Adrenal gland (tissue), 19 donors: ENCODE measurements at places on chromosomes 7 and 10. TPM values are rescaled to one million over a fixed set of nuclear protein-coding genes. Genes with fewer than 3 reads are reported as not detected.

Gene TMEM176A
- 30.6 TPM for total RNA-seq

Gene SPDYE8
- total RNA-seq, result not detected

Gene RNF133
- 3.2 TPM for total RNA-seq

Gene EBLN1
- total RNA-seq, result not detected

Gene GIMAP7
- total RNA-seq, result 23.2 TPM

Gene SPDYE11
- total RNA-seq, result not detected

Gene UCMA
- not detected for total RNA-seq

Gene UTF1
- 0.19 TPM for total RNA-seq

Gene OR2A1
- total RNA-seq, result 0.11 TPM

Gene PNLIP
- 2.2 TPM for total RNA-seq

Gene GNAT3
- total RNA-seq, result not detected

Gene CNPY1
- not detected for total RNA-seq

- no peak overlapping the region for H3K4me3 ChIP-seq
- H3K36me3 ChIP-seq, result no peaks in the 10 kb centered on the region
- H3K27me3 ChIP-seq, result no peaks in the 10 kb centered on the region
- no peak overlapping the region for H3K27ac ChIP-seq
Measured at GRCh38 chr7:18962031-18962430, 155.4 kb downstream of the TWIST1 start.

- peak overlapping the region; percentile 94 for H3K27ac ChIP-seq
- H3K27me3 ChIP-seq, result no peaks in the 10 kb centered on the region
- peak; percentile 43 for DNase-seq
Measured at GRCh38 chr10:97683556-97684367, 3.3 kb downstream of the AVPI1 start.

DNA sequence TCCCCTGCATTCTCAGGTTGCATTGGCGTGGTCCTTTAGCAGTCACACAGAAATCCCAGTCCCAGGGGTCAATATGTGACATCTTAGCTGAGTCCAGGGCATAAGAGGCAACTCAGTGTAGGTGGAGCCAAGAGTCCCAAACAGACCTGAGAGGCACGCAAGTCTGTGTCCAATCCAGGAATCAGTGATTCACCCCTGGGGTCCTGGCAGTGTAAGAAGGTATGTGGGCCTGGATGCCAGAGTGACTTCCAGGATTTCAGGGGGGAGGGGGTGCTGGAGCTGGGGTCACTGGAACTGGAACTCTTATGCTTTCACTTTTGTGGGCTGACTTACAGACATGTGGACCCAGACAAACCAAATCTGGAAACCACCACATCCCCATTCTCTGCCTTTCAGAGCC lies 26.8 kb downstream of the FRMPD2 start:
- H3K4me3 ChIP-seq, result no peak overlapping the region
- no peaks in the 10 kb centered on the region for H3K36me3 ChIP-seq
- DNase-seq, result no peak
- H3K4me1 ChIP-seq, result no peaks in the 10 kb centered on the region

- no peaks in the 10 kb centered on the region for H3K36me3 ChIP-seq
- H3K4me3 ChIP-seq, result no peak overlapping the region
- no peak overlapping the region for H3K27ac ChIP-seq
- peaks cover 12% of the 10 kb centered on the region for H3K4me1 ChIP-seq
- no peaks in the 10 kb centered on the region for H3K27me3 ChIP-seq
Measured at GRCh38 chr7:155653803-155654202, 9.3 kb downstream of the RBM33 start.

DNA sequence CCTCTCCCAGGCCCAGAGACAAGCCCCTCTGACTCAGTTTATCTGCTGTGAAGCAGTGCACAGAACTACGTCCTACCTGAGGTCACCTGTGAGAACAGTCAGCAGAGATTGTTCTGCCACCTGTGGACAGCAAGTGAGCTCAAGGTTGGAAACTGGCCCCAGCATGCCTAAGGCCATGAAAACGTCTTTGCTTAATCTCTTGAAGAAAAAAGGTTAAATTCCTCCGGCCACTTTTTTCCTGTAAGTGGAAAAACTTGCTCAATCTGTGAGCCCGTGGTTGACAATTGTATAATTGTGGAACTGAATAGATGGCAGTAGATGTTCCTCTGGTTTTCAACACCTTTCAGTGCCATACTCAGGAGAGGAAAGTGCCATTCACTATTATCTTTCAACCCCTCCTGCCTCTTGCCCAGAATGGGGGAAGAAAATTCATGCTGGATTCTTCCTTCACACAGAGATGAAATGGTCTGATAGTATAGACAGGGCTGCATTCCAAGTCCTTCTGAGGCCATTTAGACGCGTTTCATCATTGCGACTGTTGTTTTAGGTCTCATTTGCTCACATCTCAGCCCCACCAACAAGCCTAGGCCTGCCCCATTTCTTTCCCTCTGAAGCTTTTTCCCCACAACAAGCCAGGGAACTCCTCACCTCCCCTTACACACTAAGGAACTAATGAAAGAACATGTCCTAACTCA lies 292.9 kb downstream of the FZD1 start:
- H3K27me3 ChIP-seq, result no peaks in the 10 kb centered on the region
- DNase-seq, result no peak
- H3K36me3 ChIP-seq, result no peaks in the 10 kb centered on the region
- H3K4me1 ChIP-seq, result no peaks in the 10 kb centered on the region

GRCh38 chr7:126723966-126724544 lies 528.7 kb downstream of the GRM8 start:
- H3K27me3 ChIP-seq, result no peaks in the 10 kb centered on the region
- DNase-seq, result no peak
- no peak overlapping the region for H3K27ac ChIP-seq
- H3K4me3 ChIP-seq, result no peak overlapping the region
- H3K4me1 ChIP-seq, result no peaks in the 10 kb centered on the region

DNA sequence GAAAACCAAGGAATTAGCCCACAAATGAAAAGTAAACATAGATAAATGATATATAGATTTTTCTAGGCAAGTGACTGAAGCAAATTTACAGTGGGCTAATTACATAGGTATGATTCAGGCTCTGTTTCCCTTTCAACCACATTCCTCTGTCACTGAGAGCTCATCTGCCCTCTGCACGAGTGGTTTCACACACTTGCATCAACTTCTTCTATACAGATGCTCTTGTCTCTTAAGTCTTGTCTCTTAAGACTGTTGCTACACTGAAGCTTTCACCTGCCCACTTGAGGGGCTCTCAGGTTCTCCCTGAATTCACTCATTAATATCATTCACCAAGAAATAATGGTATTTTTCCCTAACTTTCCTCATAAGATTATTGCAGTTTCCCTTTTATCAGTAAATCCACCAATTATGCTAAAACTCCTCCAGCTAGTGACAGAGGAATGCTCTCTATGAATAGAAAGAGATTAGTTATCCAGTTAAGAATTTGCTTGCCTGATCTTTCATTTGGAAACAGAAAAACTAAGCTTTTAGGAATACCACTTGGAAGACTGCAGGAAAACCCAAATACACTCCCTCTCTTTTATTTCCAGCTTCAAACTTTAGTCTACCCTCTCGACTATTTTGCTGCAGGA lies 95.7 kb downstream of the ELAPOR2 start:
- H3K36me3 ChIP-seq, result no peaks in the 10 kb centered on the region
- H3K4me3 ChIP-seq, result no peak overlapping the region
- no peaks in the 10 kb centered on the region for H3K27me3 ChIP-seq
- no peaks in the 10 kb centered on the region for H3K4me1 ChIP-seq
- H3K27ac ChIP-seq, result no peak overlapping the region

DNA sequence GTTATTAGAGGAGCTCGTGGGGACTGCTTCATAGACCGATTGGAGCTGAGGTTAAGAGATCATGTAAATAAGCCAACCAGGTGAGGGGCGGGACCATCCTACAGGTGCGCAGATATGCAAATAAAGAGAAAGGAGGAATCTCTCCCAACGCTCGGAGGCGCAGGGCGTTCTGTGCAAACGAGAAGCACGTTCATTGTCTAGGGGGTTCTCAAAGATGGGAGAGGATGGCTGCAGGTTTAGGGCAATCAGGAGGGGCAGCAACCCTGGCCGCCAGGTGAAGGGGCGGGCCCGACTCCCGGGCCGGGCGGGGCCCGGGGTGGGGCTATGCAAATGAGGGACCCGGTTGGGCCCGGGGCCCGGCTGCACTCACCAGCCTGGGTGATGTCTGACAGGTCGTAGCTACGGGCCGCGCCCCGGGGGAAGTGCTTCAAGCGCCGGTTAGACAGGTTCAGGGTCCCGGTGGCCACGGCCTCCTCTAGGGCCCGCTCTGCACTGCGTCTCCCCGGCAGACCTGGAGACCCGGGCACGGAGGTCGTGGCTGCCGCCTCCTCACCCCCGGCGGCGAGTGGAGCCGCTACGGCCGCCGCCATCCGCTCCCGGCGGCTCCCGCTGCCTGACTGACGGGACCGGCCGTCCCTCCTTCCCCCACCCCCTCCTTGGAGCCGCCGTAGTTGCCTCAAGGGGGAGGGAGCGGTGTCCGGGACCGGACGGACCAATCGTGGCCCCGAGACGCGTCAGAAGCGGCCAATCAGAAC lies at the start of gene LRCH4:
LRCH4 (minus strand) TSS at position 619 of the 755 bp plus-strand sequence; CDS start at position 590, 29 bp downstream.
- no peaks in the 10 kb centered on the region for H3K36me3 ChIP-seq
- DNase-seq, result peak; percentile 61
- peaks cover 21% of the 10 kb centered on the region for H3K4me1 ChIP-seq
- peak within 1 kb of the TSS; percentile 99 for H3K27ac ChIP-seq
- peak within 1 kb of the TSS; percentile 82 for H3K4me3 ChIP-seq

DNA sequence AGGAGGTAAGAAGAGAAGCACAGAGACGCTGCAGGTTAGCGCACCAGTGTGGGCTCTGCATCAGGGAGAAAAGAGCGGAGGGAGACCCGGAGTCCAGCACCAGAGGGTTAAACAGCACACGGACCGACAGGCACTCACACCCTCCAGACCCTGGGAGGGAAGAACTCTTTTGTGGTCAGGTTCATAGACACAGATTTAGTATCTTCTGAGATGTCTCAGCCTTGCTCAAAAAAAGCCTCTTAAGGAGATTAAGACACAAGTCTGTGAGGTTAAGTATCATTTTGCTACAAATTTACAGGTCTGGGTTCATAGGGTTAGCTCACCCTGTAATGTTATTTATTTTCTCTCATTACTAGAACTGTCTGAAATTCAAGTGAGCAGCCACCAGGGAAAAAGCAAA lies 16.8 kb upstream of the NDST2 start:
- H3K27me3 ChIP-seq, result no peaks in the 10 kb centered on the region
- H3K4me1 ChIP-seq, result no peaks in the 10 kb centered on the region
- H3K27ac ChIP-seq, result no peak overlapping the region

DNA sequence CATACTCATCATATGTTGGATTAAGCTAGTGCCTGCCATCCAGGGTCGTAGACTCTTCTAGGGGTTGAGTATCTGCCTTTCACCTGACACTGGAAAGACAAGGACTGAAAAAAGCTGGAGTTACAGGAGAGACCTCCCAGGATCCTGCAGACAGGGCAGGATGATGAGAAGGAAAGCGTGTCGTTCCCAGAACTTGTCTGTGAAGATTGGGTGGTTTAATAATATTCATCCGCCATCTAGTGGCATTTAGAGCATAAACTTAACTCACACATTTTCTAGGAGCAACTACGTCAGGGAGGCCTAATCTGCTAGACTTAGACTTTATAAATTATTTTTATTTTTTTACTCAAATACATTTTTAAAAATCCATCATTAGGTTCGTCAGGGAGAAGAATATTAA lies 59.6 kb downstream of the ADRB1 start:
- DNase-seq, result no peak
- H3K27me3 ChIP-seq, result peaks cover 6% of the 10 kb centered on the region
- H3K4me1 ChIP-seq, result peaks cover 11% of the 10 kb centered on the region
- no peaks in the 10 kb centered on the region for H3K36me3 ChIP-seq
- H3K27ac ChIP-seq, result no peak overlapping the region

GRCh38 chr7:67842571-67842970 lies 845.9 kb downstream of the TYW1 start:
- H3K36me3 ChIP-seq, result no peaks in the 10 kb centered on the region
- no peak for DNase-seq
- no peak overlapping the region for H3K4me3 ChIP-seq
- no peaks in the 10 kb centered on the region for H3K27me3 ChIP-seq
- H3K27ac ChIP-seq, result no peak overlapping the region

DNA sequence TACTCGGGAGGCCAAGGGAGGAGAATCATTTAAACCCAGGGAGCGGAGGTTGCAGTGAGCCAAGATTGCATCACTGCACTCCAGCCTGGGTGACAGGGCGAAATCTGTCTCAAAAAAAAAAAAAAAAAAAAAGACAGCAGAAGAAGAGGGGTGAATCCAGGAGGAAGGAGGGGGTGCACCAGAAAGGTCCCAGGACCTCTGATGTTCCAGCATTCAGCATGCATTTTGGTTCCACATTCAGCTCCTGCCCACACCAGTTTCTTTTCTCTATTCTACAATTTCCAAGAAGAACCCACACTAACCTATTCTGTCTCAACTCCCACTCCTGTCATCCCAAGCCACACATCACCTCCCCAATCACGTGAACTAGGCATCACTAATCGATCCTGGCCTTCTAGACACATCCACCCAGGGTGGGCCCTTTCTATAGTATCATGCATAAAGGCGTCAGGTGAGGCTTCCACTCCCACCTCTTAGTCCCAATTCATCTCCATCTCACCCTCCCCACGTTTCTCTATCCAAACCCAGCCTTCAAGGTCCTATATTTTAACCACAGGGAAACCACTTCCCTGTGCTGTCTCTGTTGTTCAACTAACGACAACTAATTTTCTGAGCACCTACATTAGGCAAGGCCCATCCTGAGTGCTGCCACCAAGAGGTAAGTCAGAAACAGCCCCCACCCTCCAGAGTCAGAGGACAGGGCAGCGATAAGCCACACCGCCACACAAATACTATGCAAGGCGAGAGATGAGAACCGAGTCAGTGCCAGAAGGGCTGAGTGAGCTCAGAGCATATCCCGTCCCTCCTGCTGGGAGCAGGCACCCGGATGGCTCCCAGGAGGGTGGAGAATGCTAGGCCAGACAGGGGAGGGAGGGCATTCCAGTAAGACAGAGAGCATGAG lies 2.2 kb downstream of the ANXA11 start:
- H3K36me3 ChIP-seq, result no peaks in the 10 kb centered on the region
- peak; percentile 57 for DNase-seq
- no peaks in the 10 kb centered on the region for H3K27me3 ChIP-seq
- peak overlapping the region; percentile 97 for H3K27ac ChIP-seq
- H3K4me3 ChIP-seq, result no peak overlapping the region

GRCh38 chr7:98878365-98879197 lies at the start of gene TRRAP:
TSS of gene TRRAP (plus strand) at chr7:98878532. CDS start at chr7:98881151, 2,619 bp downstream.
- DNase-seq, result peak; percentile 74
- no peaks in the 10 kb centered on the region for H3K27me3 ChIP-seq
- peak within 1 kb of the TSS; percentile 100 for H3K4me3 ChIP-seq
- peak within 1 kb of the TSS; percentile 99 for H3K27ac ChIP-seq
- H3K36me3 ChIP-seq, result no peaks in the 10 kb centered on the region

DNA sequence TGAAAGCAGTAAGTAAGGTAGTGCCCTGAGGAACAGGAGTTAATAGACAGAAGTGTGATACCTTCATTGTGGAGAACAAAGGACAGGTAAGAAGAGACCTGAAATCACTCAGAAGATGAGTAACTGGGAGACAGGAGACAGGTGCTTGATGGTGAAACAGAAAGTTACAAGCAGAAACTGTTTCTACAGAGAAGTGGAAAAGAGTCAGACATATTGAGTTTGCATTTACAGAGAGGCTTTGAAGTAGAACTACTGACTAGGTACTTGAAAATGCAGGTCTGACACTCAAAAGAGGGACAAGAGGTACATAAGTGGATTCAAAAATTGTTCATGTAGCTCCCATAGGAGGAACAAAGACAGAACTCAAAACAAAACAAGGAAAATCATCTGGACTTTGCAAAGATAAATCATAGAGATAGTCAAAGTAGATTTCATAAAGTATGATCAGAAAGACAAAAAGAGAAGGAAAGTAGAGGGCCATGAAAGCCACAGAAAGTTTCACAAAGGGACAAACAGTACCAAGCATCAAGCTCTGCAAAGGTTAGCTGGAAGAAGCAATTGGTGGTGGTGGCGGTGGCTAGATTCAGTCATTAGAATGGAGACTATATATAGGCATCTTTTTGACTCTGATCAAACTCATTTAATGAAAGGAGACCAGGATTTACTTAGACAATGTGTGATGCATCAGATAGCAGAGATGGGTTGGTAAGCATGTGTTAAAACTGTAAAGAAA lies 198.4 kb downstream of the PCLO start:
- H3K36me3 ChIP-seq, result no peaks in the 10 kb centered on the region
- no peaks in the 10 kb centered on the region for H3K27me3 ChIP-seq
- no peak for DNase-seq
- H3K4me1 ChIP-seq, result no peaks in the 10 kb centered on the region
- H3K4me3 ChIP-seq, result no peak overlapping the region
